Stimulated activated CD8-positive, alpha-beta memory T cell treated with anti-CD3 and anti-CD28 coated beads, Interleukin-15, amount 100 ng/mL, for 1 hour (primary cell): ENCODE measurements at places on chromosomes 3 and 15.

DNA sequence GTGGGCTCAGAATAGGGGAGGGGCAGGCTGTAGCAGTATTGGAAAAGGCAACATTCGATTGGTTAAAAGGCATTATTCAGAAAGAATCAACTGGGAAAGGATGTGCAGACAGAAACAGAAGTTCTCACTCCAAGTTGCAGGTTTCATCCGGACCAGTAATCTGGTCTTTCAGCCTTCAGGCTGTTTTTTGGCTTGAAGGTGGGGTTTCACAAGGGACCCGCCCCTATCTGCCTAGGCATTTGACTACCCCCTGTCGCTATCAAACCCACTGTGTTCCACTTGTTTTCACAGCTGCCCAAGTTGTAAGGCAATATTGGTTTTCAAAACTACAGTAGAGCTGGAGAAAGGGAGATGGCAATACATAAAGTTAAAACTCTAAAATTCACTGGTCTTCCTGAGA, 96.9 kb downstream of the VPS8 start:
- DNase-seq = no peak

DNA sequence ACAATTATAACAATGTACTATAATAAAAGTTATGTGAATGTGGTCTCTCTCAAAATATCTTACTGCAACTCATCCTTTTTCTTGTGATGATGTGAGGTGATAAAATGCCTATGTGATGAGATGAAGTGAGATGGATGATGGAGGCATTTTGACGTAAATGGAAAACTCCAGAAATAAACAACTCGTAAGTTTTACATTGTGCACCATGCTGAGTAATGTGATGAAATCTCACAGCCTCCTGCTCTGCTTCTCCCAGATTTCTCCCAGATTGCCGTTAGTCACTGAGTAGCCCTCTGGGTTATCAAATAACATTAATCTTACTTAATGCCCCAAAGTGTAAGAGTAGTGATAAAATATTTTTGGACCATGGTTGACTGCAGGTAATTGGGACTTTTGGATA, 64.8 kb upstream of the SLCO2A1 start:
- no peak for DNase-seq

GRCh38 chr3:77053795-77054194, 13.9 kb downstream of the ROBO2 start:
- no peak for DNase-seq

DNA sequence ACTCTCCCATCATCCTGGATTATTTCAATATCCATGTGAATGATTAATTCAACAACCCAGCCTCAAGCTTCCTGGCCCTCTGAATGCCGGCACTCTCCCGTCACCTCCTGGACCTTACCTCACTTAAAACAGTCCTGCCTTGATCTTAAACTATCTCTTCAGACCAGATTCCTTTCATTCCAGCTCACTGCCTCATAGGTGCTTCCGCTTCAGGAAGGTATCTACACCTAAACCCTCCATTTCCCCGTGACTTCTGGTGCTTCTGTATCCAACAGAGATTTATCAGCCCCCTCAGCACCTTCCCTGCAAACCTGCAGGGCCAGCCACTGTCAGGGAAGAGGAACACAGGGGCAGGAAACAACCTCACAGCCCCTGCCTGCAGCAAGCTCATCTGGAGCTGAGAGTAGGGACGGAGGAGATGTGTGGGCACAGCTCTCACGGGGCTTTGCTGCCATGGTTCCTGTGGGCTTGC, 98.9 kb upstream of the TJP1 start:
- DNase-seq = no peak

- no peak for DNase-seq
Measured at GRCh38 chr3:5078151-5078550, 43.9 kb upstream of the ARL8B start.

GRCh38 chr3:183613366-183614285, 21.8 kb upstream of the KLHL24 start:
- DNase-seq = no peak

DNA sequence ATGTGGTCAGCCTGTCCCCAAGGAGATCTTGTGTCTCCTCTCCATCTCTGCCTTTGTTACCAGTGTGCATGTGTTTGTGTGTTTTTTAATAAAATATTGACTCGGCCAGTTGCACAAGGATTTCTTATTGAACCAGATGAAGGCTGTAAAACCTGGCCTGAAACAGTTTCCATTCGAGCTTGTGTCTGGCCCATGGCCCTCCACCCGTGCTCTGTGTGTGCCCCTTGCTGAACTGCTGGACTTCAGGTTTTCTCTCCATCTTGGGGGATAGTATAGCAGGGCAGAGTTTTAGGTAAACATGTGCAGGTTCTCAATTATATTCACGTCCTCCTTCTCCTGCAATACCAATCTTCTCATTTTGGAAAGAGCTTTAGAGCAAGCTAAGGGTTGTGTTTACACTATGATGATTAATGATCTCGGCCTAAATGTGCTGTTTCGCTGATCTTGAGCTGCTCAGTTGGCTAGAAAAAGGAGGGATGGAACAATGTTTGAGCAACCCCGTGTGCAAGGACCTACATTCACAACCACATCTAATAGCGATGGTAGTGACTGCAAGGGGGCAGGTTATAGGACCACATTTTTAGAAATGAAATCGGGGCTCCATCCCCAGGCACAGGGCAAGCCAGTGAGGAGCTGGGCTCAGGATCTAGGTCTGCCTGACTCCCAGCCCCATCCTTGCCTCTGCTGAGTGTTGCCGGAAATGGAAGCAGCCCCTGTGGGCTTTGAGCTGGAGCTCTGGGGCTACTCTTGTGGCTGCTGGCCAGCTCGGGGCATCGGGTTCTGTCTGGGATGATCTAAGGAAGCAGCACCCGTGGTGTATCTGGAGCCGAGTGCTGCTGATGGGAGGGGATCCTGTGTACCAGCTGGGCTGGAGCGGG, 47.7 kb downstream of the CMTM6 start:
- DNase-seq = no peak

- DNase-seq = no peak
Measured at GRCh38 chr3:140499114-140499757, 178.6 kb upstream of the TRIM42 start.

- DNase-seq = no peak
Measured at GRCh38 chr15:48479751-48480150, 148.5 kb downstream of the DUT start.

DNA sequence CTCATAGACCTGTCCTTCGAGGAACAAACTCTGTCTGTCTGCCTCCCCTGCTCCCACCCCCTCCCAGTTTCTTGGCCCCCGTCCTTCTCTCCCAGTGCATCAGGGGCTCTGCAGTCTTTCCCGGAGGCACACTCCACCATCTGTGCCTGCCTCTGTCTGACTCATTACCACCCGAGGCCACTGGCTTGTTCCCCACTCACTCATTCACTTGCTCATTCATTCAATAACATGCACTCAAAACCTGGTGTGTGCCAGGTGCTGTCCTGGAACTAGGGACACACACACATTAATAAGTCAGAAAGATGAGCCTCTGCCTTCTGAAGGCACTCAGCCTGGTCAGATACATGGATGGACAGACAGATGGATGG, 12.4 kb downstream of the AMIGO3 start:
- no peak for DNase-seq

GRCh38 chr3:13451301-13451673, 28.8 kb upstream of the HDAC11 start:
- no peak for DNase-seq

DNA sequence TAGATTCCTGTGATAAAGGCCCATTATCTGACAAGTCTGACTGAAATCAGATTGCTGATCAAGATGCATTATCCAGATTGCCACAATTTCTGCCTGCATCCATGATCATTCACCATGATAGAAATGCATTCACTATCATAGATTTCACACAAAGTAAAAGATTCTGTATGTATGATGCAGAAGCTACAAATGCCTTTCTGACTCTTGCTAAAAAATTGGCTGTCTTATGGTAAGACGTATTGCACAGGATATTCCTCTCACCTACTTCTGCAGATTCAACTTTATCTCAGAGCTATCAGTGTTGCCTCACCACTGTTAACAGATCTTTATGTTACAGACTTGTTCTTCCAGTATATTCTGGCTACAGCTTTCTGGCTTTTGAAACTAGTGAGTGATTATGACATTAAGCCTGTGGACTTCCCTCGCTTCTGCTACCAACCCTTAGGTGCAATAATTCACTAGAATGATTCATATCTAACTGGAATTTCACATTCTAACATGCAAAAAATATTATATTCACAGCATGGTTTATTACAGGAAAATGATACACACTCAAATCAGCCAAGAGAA, 955.3 kb downstream of the EPHA3 start:
- DNase-seq = no peak

- DNase-seq = no peak
Measured at GRCh38 chr3:177262396-177262795, 65.1 kb upstream of the TBL1XR1 start.

DNA sequence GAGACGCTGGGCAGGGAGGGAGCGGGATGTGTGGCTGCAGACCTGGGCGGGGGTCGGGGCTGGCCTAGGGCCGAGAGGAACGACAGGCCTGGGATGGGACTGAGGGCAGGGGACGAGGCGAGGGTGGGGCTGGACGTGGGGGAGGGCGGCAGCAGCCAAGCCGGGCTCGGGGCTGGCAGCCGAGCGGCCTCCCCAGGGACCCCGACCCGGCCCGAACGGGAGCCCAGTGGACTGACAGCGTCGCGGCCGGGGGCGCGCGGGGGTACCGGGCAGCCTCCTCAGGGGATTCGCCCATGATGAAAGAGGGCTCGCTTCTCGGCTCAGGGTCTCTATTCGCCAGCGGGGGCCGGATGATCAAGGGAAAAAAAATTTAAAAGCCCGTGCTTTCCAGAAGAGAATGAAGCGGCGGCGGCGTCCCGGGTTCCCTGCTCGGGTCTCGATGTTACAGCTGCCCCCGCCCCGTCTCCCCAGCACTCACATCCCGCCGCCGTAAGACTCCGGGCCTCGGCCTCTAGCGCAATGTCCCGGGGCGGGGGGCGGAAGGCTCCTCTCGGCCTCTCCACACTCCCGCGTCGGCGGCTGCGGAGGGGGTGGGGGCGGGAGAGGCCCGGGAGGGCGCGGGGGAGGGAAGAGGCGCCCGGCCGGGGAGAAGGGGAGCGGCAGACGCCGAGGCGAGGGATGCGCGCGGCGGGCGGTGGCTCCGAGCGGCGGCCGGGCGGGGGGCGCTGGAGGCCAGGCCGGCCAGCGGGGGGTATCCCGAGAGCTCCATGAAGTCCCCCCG, 4.3 kb downstream of the PTH1R start:
- no peak for DNase-seq

DNA sequence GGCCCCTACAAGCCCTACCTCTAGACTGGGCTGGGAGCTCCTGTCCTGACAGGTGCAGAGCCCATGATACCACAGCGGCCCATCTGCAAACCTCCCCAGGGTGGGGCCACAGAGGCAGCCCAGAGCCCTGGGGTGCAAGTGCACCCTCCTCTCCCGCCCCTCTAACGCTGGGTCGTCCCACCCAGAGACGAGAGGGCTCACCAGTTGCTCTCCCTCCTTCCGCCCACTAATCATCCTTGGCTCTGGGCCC, 742 bp downstream of the TNK2 start:
- DNase-seq = peak; percentile 5

DNA sequence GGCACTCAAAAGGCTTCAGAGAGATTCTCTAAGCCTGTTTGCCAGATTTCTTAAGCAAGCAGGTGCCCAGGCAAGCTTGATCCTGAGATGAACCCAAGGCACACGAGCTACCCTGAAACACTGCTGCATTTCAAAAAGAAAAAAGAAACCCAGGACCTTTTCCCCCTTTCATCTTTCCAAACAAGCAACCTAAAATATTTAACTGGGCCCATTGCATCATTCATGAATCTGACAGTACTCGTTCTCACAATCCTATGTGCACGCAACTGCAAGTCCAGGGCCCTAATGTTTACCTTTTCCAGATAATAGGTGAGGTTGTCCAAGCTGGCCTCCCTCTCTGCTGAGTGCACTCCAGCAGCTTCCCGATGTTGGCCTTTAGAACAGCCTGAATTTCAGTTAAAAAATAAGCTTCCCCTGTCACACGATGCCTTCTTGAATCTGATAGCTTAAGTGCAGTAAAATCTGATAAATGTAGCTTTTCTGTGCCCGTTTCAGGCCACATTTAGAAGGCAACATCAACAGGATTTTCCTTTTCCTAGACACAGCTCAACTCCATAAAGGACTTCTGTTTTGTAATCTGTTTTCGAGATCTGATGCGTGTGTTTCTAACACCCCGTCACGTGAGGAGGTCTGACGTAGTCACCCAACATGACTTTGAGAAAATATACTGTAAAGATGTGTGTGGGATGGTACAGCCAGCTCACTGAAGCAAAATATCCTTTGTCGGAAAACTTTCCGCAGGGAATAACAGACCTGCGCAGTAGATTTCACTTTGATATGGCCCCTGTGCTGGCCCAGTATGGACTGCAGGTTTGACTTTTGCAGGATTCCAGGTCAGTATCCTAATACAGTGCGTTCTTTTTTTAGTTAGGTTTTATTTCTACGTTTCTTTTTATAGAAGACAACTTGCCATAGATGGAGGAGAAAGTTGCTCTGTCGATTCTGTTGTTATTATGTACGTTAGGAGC, 55.1 kb upstream of the RASA2 start:
- no peak for DNase-seq

GRCh38 chr15:88805031-88805780, 2.0 kb downstream of the ACAN start:
- DNase-seq = no peak

DNA sequence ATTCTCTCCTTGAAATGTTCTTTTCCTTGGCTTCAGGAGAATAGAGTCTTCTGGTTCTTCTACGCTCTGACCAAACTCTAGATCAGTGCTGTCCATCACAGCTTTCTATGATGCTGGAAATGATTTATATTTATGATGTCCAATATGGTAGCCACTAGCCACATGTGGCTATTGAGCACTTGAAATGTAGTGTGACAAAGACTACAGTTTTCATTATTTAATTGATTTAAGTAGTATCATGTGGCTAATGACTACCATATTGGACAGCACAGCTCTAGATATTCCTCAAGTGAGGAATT, 2.9 kb downstream of the LNP1 start:
- no peak for DNase-seq

DNA sequence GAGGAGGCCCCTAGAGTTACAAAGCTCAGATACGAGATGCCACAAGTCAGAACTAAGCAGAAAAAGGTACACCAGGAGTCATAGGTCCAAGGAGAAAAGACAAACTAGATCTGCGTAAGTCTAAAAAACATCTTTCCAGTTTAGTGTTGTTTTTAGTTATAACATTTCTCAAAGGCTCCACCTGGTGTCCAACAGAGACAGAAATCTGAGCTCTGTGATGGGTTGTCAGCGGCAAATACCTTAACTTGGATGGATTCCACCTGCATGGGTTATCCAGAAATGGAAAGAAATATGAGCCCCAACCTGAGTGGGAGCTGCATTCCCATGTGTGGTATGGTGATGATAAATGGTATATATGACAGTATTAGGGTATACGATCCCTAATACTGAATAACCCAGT, 238.6 kb upstream of the CHRM5 start:
- no peak for DNase-seq
